ENCODE measurements at places on chromosomes 13 and 19. TPM values are rescaled to one million over a fixed set of nuclear protein-coding genes. Genes with fewer than 3 reads are reported as not detected.
A peak's percentile ranks its signal among the peaks of the same experiment; 100 is the strongest.

OR7D2 gene
- total RNA-seq: 0.11 TPM

PRR36 gene
- 0.21 TPM for total RNA-seq

PSG4 gene
- total RNA-seq: not detected

OR1M1 gene
- total RNA-seq: not detected

GRCh38 chr13:49368688-49369087 is 75.2 kb downstream of the CAB39L start:
- H3K27ac ChIP-seq: no peak overlapping the region
- DNase-seq: no peak
- H3K4me1 ChIP-seq: peaks cover 28% of the 10 kb centered on the region
- H3K27me3 ChIP-seq: peaks cover 5% of the 10 kb centered on the region
- no peak overlapping the region for H3K4me3 ChIP-seq

DNA sequence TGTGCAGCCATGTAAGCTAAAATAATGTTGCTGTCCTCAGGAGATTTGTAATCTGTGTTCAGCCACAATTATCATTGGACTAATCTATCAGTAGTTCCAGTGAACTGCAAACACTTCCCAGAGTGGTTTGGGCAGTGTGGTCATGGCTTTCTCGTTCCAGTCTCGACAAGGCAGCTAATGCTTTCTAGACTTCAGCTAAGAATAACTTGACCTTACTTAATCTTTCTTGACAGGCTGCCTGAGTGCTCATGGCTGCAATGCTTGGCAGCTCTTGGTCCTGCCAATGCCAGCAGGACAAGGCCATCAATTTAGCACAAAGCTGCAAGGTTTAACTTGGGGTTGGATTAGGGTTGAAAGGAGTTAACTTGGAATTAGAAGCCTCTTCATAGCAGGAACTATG is 32.8 kb downstream of the ATP12A start:
- H3K36me3 ChIP-seq: no peaks in the 10 kb centered on the region
- peaks cover 25% of the 10 kb centered on the region for H3K4me1 ChIP-seq
- peaks cover 2% of the 10 kb centered on the region for H3K27me3 ChIP-seq
- H3K4me3 ChIP-seq: no peak overlapping the region
- DNase-seq: no peak

DNA sequence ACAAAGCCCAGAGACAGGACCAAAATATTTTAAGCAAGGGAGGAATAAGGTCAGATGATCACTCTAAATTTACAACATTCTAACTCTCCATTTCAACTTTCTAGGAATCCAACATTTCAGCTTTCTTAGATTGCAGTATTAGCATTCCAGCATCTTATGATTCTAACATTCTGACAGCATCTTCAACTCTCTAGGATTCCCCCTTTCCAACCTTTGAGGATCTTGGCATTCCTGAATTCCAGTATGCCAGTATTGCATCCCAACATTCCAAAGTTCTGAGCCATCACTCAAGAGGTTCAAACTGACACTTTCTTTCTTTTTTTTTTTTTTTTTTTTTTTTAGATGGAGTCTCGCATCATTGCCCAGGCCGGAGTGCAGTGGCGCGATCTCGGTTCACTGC is 13.8 kb downstream of the TGFB1 start:
- peaks cover 44% of the 10 kb centered on the region for H3K4me1 ChIP-seq
- peak overlapping the region; percentile 51 for H3K27ac ChIP-seq
- no peak overlapping the region for H3K4me3 ChIP-seq
- DNase-seq: no peak
- peaks cover 95% of the 10 kb centered on the region for H3K36me3 ChIP-seq

- H3K27me3 ChIP-seq: no peaks in the 10 kb centered on the region
- H3K4me1 ChIP-seq: peaks cover 8% of the 10 kb centered on the region
- no peak for DNase-seq
These were observed 64.6 kb upstream of the MYCBP2 start for GRCh38 chr13:77391475-77391874.

DNA sequence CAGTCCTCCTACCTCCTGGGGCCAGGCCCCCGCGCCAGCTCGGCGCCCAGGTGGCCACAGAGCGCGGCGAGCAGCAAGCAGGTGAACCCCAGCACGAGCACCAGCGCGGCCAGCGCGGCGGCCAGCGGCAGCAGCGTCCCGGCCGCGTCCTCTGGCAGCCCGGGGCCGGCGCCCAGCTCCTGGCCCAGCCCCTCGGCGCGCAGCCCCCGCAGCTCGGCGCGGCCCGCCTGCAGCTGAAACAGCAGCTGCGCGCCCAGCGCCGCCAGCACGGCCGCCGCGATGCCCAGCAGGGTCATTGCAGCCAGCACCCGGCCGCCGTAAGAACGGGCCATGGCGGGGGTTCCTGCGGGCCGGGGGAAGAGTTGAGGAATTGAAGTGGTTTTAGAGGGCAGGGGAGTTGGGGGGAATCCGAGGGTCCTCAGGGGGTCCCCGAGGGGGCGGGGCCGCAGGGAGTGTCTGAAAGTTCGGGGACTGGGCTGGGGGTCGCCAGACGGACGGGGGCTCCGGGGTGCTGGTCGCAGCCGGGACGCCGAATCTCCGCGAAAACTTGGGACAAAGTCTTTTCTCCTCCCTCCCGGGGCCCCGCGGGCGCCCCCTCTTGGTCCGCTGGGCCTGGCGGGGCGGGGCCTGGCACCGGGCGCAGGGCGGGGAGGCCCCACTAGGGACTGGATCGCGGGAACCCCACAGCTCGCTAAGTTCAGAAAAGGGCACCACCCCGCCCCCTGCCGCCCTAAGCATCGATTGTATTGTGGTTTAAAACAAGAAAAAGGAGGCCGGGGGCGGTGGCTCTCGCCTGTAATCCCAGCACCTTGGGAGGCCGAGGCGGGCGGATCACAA is at the start of gene TMEM221:
TSS of gene TMEM221 (minus strand) at position 538 of the 837 bp plus-strand sequence. CDS start at position 332, 206 bp downstream.
- H3K27me3 ChIP-seq: peaks cover 14% of the 10 kb centered on the region
- peak within 1 kb of the TSS; percentile 45 for H3K4me3 ChIP-seq
- peak; percentile 64 for DNase-seq
- H3K4me1 ChIP-seq: peaks cover 12% of the 10 kb centered on the region

DNA sequence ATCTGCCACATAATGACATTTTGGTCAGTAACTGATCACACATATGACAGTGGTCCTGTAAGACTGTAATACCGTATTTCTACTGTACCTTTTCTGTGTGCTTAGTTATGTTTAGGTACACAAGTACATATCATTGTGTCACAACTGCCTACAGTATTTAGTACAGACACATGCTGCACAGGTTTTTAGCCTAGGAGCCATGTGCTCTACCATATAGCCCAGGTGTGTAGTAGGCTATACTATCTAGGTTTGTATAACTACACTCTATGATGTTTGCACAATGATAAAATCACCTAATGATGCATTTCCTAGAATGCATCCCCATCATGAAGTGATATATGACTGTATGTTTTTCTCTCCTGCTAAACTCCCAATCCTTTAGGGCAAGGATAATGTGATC is 61.2 kb upstream of the MIR17HG start:
- no peaks in the 10 kb centered on the region for H3K36me3 ChIP-seq
- DNase-seq: no peak
- no peak overlapping the region for H3K4me3 ChIP-seq
- no peaks in the 10 kb centered on the region for H3K4me1 ChIP-seq
- no peak overlapping the region for H3K27ac ChIP-seq

GRCh38 chr13:84413016-84413415 is 530.7 kb upstream of the SLITRK1 start:
- DNase-seq: no peak
- H3K4me1 ChIP-seq: no peaks in the 10 kb centered on the region
- no peaks in the 10 kb centered on the region for H3K36me3 ChIP-seq
- H3K27me3 ChIP-seq: no peaks in the 10 kb centered on the region
- no peak overlapping the region for H3K4me3 ChIP-seq

DNA sequence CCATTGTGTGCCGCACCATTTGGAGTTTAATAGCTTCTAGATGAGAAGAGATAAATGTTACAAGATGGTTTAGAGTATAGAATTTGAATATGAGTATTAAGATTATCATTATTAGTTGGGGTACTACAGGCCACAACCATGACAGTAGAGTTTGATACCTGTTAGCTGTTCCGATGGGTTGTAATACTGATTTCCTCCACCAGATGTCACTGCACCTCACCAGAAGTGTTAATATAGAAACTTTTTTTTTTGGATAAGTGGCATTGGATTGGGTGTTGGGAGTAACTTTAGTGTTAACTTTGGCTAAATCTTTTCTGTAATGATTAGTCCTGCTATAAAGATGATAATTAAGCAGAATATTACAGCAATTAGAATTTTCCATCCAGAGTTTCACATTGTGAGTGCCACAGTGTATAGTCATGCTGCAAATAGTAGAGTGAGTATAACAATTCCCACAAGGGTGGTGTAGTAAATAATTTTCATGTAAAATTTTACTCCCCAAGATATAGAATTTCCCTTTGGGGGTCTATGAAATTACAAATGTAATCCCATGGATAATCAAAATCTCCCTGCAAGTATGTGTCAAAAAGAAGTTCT is 56.3 kb downstream of the PSG3 start:
- no peak overlapping the region for H3K27ac ChIP-seq
- H3K4me3 ChIP-seq: no peak overlapping the region
- H3K27me3 ChIP-seq: peaks cover 24% of the 10 kb centered on the region

GRCh38 chr19:47274891-47275761 is 441 bp downstream of the INAFM1 start:
- DNase-seq: peak; percentile 18
- H3K27me3 ChIP-seq: no peaks in the 10 kb centered on the region
- no peaks in the 10 kb centered on the region for H3K36me3 ChIP-seq
- H3K27ac ChIP-seq: peak overlapping the region; percentile 66
- peaks cover 25% of the 10 kb centered on the region for H3K4me1 ChIP-seq

- peaks cover 27% of the 10 kb centered on the region for H3K27me3 ChIP-seq
- no peak for DNase-seq
- H3K27ac ChIP-seq: no peak overlapping the region
- H3K4me1 ChIP-seq: no peaks in the 10 kb centered on the region
These were observed 24.5 kb upstream of the SOX1 start for GRCh38 chr13:112042496-112042895.

DNA sequence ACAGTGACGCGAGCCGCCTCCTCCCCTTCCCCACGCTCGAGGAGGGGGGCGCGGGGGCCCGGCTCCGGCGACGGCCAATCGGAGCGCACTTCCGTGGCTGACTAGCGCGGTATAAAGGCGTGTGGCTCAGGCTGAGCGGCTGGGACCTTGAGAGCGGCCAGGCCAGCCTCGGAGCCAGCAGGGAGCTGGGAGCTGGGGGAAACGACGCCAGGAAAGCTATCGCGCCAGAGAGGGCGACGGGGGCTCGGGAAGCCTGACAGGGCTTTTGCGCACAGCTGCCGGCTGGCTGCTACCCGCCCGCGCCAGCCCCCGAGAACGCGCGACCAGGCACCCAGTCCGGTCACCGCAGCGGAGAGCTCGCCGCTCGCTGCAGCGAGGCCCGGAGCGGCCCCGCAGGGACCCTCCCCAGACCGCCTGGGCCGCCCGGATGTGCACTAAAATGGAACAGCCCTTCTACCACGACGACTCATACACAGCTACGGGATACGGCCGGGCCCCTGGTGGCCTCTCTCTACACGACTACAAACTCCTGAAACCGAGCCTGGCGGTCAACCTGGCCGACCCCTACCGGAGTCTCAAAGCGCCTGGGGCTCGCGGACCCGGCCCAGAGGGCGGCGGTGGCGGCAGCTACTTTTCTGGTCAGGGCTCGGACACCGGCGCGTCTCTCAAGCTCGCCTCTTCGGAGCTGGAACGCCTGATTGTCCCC is at the start of gene JUNB:
TSS of gene JUNB (plus strand) at position 142 of the 706 bp plus-strand sequence. CDS start at position 428, 286 bp downstream.
- H3K4me3 ChIP-seq: peak within 1 kb of the TSS; percentile 96
- DNase-seq: peak; percentile 97
- peaks cover 4% of the 10 kb centered on the region for H3K27me3 ChIP-seq
- peak within 1 kb of the TSS; percentile 100 for H3K27ac ChIP-seq

DNA sequence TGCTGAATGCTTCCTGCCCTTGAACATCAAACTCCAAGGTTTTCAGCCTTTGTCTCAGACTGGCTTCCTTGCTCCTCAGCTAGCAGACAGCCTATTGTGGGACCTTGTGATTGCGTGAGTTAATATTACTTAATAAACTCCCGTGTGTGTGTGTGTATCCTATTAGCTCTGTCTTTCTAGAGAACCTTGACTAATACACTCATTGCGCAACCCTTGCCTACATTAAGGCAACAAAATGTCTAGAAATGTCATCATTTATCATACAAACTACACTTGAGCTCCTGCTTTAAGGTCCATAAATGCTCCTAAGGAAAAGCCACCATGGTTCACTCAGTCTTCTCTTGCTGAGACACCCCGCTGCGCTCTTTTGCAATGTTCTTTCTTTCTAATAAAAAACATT is 2861.0 kb downstream of the PCDH9 start:
- no peaks in the 10 kb centered on the region for H3K4me1 ChIP-seq
- H3K36me3 ChIP-seq: no peaks in the 10 kb centered on the region
- no peak for DNase-seq
- no peaks in the 10 kb centered on the region for H3K27me3 ChIP-seq

DNA sequence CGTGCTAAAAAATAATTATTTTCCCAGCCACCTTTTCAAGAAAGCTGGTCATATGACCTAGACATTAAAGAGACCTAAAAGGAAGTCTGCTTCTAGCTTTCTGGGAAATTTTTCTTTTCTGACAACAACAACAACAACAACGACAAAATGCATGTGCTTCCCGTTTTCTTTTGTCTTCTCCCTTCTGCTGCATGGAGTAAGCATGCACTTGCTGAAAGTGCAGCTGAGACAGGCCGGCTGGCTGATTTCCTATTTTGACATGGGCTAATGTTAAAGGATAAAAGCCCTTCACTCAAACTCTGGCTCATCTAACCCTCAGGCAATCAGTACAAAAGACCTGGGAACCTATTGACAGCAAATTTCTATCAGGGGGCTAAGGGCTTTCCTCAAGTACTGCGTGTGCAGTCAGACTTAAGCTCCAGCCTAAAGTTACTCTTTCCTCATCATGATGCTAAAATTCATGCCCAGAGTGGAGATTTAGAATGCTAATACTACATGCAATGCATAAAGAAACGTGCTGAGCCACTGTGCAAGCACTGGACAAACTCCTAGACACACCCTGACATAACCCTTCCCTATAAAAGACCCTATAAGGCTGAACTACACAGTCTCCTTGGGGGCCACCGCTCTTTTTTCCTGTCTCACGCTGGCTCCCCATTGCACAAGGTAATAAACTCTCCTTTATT is 811.1 kb downstream of the UQCRFS1 start:
- DNase-seq: no peak
- H3K4me1 ChIP-seq: no peaks in the 10 kb centered on the region
- H3K27me3 ChIP-seq: peaks cover 2% of the 10 kb centered on the region
- H3K4me3 ChIP-seq: no peak overlapping the region
- H3K36me3 ChIP-seq: peaks cover 6% of the 10 kb centered on the region

DNA sequence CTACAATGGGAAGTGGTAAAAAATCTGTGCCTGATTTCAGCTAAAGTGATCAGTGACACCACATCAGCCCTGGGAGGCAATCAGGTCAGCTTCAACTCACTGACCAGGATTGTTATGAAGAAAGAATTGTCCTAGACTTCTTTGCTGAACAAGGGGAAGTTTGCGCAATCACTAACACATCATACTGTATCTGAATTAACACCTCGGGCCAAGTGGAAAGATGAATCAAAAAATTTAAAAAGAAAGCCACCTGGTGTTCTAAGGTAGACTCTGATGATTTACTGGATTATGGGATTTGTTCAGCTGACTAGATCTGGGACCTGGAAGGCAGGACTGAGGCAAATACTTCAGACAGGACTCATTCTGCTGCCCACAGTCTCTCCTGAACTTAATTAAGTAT is 161.8 kb downstream of the DIAPH3 start:
- no peaks in the 10 kb centered on the region for H3K27me3 ChIP-seq
- H3K36me3 ChIP-seq: no peaks in the 10 kb centered on the region
- H3K27ac ChIP-seq: no peak overlapping the region
- H3K4me3 ChIP-seq: no peak overlapping the region
